Right forelimb (tissue), 1 donor: ENCODE measurements at places on chromosomes 5 and 9.

GRCh38 chr9:92974161-92974661 is 26.9 kb downstream of the FGD3 start:
- DNase-seq = no peak

DNA sequence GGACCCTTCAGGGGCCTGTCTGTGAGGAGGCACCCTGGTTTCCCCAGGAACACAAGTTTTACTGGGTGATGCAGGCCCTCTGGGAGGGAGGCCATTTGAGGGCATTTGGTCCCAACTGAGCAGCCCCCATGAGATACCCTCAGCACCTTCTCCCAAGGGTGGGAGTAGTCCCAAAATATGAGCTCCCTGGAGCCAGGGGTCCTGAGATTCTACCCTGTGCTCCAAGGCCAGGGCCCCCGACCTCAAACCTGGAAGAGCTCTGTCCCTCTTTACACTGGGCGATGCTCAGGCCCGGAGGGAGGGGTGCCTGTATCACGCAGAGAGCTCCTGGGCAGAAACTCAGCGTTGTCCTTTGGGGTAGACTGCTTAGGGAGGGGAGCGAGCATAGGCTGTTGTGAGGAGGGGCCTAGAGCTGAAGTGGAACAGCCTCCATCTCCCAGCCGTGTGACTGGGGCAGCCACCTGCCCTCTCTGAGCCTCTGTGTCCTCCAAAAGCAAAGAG is 64.0 kb upstream of the SYNPO start:
- peak; percentile 23 for DNase-seq

- no peak for DNase-seq
Measured at GRCh38 chr5:107040907-107041306, 629.8 kb downstream of the EFNA5 start.

DNA sequence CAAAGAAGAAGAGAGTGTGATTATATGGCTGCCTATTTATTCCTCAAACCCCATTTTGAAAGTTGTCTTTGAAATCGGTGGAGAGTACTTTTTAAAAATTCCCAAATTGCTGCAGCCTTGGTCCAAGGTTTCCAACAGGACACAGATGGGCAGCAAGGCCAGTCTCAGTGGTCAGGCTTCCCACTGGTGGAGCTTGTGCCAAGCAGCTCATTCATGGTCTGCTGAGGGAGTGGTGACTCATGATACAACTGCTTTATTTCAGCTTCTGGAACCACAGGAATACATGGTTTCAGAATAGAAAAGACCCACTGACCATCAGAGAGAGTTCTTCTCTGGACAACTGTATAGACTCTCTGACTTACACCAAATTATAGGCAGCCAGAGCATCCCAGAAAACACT is 673.1 kb upstream of the KLF4 start:
- no peak for DNase-seq

GRCh38 chr5:178145965-178146820 is 7.5 kb downstream of the NHP2 start:
- DNase-seq = peak; percentile 62

GRCh38 chr9:130817914-130818313 is 17.1 kb upstream of the ABL1 start:
- DNase-seq = no peak

- DNase-seq = no peak
Measured at GRCh38 chr5:160833806-160834205, 18.2 kb downstream of the ATP10B start.

DNA sequence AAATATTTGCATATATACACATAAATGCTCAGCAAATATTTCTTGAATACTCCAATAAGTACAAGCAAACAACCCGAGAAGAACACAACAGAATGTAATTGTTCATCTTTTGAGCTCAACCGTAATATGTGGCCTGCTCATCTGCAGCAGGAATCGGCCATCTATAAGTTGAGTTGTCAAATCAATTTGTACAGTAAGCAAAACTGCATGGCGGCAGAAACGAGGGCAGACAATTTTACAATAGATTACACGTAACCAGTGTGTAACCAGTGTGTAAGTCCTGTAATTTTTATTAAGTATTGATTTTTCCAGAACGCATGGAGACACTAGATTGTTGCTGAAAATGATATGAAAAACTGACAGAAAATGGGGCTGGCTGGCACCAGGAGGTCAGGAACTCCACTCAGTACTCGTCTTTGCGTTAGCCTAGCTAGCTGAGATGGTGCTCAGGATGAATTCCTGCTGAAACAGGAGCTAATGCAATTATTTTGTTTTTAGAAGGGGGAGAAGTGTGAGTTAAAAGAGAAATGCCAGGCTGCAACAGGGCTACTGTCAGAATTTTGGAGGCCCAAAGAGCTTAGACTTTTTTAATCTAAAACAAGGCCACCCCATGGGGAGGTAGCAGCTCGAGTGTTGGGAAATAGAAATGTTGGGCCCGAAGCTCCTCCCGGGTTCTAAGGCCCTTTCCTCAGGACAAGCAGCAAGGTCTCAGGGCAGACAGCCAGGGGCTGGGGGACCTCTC is 682 bp downstream of the DHX29 start:
- DNase-seq = no peak

DNA sequence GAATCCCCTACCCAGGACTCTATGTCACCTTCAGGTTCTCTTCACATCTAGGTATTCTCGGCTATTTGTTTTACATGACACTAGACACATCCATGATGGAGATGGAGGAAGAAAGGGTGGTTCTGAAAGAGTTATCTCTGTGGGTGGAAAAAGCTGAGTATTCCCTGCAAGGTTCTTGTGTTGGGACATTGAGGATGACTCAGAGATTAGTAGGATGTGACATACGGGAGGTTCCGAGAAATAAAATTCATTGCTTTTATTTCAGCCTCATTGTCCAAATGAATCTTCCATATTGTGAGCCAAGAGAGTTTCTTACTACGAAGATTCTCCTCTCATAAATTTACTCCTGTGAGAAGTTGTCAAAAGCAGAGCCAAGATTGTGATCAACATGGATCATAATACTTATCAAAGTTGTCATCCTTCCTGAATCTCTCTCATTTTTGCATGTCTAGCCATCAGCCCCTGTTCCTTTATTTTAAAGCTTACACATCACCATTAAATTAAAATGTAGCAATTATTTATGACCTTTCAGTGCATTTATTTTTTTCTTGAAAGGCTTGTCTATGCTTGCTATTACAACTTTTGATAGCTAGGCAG is 370.0 kb downstream of the PSAT1 start:
- DNase-seq = no peak

- no peak for DNase-seq
Measured at GRCh38 chr9:97852001-97852398, 1.0 kb upstream of the FOXE1 start.

DNA sequence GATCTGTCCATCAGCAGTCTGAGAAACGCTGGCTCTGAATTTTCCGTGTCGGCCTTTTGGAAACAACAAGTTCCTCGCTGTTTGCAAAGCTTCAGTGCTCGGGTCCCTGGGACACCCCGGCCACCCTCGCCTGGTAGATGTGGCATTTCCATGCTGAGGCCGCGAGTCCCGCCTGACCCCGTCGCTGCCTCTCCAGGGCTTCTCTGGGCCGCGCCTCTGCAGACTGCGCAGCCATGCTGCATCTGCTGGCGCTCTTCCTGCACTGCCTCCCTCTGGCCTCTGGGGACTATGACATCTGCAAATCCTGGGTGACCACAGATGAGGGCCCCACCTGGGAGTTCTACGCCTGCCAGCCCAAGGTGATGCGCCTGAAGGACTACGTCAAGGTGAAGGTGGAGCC is 4.7 kb downstream of the NTNG2 start:
- no peak for DNase-seq

- DNase-seq = no peak
Measured at GRCh38 chr5:69467442-69468225, 25.0 kb upstream of the OCLN start.

DNA sequence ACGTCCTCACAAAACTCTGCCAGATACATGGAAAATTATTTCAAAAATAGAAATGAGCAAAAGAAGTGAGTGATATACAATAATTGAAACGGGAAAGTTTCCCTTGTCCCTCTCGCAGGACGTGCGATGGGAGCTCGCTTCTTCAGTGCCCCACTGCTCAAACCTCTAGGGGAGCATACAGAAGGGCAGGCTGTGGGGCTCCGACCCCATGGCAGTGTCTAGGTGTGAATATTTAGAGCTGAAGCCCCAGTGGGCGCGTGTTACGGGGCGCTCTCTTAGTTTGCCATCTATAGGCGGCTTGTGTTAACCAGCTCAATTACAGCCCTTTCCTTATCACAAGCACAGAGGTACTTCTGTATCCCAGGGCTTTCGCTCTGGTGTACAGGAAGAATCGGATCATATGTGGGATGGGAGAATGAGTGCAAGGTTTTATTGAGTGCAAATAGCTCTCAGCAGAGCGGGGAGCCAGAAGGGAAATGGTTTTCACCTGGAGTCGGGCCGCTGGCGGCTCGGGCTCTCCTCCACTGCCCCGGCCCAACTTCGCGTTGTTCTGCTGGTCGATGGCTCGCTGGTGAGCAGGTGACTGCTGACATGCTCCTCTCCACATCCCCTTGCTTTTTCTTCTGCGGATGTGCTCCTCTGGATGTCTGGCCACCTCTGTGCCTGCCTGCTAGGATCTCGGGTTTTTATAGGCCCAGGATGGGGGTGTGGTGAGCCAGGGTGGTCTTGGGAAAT is 334.0 kb upstream of the PTPRD start:
- DNase-seq = no peak

GRCh38 chr9:126893079-126893478 is 21.5 kb upstream of the RALGPS1 start:
- no peak for DNase-seq

DNA sequence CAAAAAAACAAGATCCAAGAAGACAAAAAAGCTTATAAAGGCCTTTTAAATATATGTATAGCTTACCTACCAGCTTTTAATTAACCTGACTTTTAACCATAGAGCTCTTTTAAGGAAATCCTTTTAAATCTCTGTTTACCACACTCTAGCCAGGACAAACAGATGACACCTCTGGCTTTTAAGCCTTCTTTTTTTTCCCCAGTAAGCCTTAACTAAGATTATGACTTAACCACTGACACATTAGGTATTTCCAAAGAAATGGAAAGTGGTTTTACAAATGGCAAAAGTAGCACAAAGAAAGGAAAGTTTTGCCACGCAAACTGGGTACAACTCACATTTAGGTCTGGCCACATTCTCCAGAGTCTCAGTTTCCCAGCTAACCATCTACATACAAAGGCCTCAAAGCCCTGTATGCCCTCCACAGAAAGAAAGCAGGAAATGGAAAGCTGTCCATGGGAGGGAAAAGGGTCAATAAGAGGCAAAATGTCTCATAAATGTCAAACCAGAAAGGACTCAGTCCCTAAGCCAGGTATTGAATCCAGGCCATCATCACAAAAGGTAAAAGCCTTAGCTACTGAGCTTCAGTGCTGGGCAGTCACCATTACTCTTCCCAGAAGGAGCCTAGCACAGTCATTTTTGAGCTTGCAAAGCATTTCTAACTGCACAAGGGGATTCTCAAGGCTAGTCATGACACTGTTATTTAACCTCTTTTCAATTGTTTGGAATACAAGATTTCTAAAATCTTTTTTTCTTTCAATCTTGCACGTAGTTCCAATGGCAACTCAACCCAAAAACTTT is 19.7 kb downstream of the TMEM161B start:
- no peak for DNase-seq

GRCh38 chr5:67031692-67032091 is 164.9 kb downstream of the CD180 start:
- DNase-seq = no peak

GRCh38 chr5:159453209-159453608 is 122.9 kb upstream of the IL12B start:
- DNase-seq = peak; percentile 10

- no peak for DNase-seq
Measured at GRCh38 chr9:5719100-5719926, 90.4 kb downstream of the RIC1 start.

DNA sequence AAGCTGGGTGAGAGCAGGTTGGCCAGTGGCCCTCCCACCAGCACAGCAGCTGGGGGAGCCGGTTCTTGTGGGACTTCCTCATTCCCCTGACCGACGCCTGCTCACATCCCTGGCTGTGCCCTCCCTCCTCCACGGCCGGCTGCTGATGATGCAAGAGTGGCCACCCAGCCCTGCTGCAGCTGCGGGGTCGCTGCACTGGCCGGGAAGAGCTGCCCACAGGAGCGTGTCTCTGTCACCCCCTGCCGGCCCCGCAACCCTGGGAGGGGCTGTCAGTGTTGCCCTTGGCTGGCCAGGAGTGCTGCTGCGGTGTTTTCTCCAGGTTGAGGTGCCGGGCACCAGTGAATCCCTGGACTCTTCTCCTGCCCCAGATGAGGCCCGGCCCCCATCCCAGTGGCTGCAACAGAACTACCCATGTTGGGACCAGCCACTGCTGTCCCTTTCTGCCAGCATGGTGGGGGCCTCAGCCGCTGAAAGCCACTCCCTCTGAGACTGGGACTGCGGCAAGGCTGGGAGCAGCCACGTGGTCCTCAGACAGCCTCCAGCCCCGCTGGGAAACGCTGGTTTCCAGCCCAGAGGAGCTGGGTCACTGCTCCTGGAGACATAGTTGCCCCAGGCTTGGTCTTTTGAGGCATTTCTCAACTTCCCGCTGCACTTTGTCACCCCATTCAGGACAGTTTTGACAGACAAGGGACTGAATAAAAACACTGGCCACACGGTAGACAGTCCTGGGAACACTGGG is 739 bp downstream of the CARD9 start:
- no peak for DNase-seq

- DNase-seq = no peak
Measured at GRCh38 chr5:169050146-169050571, 250.8 kb downstream of the SLIT3 start.

GRCh38 chr9:106074006-106074405 is 379.7 kb downstream of the TMEM38B start:
- DNase-seq = no peak

DNA sequence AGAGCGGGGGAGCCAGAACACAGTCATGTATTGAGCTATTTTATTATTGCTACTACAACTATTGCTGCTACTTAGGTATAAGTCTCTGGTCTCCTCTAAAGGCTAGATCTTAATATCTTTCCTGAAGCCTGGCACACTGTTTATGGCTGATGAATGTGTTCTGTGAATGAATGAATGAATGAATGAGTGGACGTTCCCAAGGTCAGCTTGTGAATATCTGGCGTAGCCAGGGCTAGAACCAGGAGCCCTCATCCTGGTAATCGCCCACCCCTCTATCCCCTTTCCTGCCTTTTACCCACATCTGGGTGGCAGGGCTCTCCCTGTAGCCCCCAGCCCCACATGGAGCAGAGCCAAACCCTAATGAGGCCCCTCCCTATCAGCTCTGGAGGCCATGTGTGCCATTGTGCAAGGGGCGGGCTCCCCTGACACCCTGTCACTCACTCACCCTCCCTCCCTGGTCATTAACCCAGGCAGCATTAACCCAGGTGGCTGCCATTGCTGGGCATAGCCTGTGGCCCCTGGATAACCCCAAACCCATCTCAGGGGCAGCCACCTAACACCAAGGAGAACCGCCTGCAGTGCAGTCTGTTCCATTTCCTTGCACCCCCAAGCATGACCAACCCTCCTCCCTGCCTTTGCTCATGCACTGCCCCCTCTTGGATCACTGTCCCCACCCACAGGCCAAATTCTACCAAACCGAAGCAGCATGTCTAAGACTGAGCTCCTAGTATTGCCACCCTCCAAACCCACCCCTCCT is 2.0 kb upstream of the AKNA start:
- DNase-seq = no peak

DNA sequence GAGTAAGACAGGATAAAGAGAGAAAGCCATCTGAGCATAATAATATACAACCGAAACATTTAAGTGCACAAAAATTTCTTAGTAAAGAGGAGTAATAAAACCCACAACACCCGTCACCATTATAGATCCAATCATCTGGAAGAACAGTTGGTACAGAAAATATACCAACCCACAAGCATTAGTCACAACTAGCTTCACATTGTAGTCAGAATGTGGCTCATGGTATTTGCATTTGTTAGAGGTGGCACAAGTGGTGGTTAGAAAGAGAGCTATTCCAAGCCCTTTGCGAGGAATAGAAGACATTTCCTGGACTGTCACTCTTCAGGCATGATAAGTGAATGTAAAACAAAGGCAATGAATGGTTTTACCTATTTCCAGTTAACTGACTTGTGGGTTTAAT is 677.5 kb upstream of the ST8SIA4 start:
- DNase-seq = no peak
